ENCODE measurements at places on chromosomes 13 and 19.

DNA sequence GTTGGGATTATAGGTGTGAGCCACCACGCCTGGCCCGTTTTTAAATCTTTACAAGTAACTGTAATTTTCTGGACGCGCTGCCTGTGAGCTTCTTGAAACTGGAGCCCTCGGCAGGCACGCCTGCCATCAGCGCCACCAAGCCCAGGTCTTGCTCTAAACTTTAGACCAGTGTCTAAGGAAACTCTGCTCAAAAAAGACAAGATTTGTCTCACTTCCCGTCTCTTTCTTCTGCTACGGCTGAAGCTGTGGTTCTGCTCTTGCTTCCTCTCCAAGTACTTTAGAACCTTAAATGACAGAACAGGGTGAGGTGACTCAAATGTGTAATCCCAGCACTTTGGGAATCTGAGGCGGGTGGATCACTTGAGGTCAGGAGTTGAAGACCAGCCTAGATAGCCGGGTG, 24.9 kb downstream of the RCN3 start:
- DNase-seq: no peak

GRCh38 chr19:17616961-17617806, 61.7 kb downstream of the COLGALT1 start:
- DNase-seq: no peak

DNA sequence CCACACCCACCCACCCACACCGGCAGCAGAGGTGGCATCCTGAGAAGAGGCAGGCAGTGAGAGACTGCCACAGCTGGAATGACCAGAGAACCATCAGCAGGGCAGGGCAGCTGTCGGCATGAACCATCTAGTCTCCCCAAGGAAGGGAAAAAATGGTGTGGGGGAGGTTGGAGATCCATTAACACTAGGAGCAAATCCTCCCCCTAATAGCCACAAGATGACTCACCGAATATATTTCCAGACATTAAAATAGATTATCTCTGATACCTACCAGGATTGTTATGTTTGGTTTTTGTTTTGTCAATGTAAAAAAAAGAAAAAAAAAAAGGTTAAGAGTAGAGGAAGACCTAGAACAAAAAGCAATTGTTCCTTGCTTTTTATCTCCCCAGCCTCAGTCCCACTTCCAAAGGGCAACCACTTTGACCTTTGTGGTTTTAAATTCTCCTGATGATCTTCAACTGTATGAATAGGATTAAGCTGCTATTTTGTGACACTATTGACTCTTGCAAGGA, 34.2 kb downstream of the THSD1 start:
- no peak for DNase-seq

GRCh38 chr13:113562844-113563243, 21.7 kb upstream of the TFDP1 start:
- no peak for DNase-seq

DNA sequence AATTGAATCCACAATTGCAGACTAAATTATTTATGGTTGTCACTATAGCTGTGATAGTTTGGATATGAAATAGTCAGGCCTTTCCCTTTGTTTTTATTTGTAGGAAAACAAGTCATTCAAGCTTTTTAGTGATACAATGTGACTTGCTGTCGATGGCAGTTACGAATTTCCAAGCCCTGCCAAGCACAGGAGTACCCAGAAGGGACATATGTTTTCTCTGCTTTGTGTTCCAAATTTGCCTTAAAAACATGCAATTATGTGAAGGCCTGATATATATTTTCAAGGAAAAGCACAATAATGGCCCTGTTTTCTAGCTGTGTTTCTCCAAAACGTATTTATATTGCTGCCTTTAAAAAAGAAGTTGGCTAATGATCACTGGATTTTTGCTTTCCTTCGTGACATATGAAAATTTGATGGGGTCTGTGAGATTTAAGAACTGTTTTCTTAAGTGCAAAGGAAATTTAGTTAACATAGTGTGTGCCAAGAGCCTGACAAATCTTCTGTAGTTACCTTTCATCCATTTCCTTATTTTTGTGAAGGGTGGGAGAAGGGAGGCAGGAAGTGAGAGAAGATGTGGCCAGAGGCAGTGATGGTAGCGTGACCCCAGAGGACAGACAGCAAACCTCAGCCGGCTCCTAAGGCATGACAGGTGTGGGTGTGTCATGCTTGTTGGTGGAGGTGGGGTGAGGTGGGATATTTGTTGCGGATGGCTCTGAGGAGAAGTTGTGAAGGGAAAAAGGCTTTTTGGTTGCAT, 79.6 kb downstream of the TEX26 start:
- DNase-seq: no peak

- no peak for DNase-seq
These were observed 7.3 kb downstream of the C19orf53 start for GRCh38 chr19:13781547-13781946.

DNA sequence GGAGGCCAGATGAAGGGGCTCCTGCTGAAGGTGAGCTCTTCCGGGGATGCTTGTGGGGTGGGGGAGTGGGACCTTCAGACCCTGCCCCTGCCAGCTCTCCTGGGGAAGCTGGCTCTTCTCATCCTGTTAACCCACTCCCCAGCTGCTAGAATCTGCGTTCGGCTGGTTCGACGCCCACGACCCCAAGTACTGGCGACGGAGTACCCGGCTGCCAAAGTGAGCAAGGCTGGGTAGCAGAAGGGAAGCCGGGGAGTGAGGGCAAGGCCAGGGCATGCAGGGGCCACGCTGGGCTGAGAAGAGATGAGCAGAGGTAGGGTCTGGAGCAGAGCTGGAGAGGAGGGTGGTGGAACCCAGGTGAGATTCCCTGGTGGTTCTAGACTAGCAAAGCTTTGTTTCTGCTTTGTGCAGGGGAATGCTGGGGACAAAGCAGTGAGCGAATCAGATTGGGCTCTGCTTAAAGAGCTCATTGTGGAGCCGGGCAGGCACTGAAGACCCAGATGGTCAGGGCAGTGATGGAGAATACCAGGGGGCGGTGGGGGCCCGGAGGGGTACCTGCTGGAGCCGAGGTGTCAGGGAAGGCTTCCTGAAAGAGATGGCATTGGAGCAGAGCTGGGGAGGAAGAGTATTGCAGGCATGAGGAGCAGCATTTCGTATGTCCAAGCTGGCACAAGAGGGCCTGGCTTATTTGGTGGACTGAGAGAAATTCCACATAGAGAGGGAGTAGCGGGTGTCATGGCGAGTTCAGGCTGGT, 10.3 kb downstream of the KMT2B start:
- no peak for DNase-seq

GRCh38 chr19:43804432-43804831, 2.2 kb upstream of the LYPD5 start:
- no peak for DNase-seq

GRCh38 chr13:70529652-70530051, 421.4 kb upstream of the KLHL1 start:
- DNase-seq: no peak

- no peak for DNase-seq
These were observed 14.6 kb downstream of the ACER1 start for GRCh38 chr19:6318772-6319171.

- no peak for DNase-seq
These were observed 179.6 kb upstream of the EDNRB start for GRCh38 chr13:78098249-78098648.

GRCh38 chr13:93413972-93414717, 187.5 kb downstream of the GPC6 start:
- DNase-seq: no peak

GRCh38 chr19:5595129-5595528, 27.4 kb upstream of the TINCR start:
- DNase-seq: no peak

DNA sequence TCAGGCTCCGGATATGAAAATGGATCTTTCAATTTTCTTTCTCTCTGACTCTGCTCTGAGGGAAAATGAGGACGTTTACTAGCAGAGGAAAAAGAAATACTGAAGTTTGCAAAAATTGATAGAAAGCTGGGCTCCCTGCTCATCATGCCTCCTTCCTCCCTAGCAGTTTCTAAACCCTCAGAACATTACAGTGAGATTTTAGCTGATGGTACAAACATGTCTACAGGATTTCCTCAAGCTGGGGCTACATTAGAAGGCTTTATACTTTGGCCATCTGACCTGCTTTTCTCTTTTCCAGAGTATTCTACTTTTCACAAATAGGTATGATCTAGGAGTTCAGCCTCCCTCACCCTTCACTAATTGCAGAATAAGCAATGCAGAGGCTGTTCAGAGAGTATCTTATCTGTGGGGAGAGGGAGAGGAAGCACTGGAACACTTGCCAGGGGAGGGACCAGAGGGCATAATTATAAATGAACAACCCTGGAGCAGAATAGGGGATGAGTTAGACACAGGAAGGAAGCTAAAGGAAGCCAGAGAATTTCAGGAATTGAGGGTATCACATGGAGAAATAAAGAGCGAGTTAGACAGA, 30.0 kb downstream of the CEACAM1 start:
- no peak for DNase-seq

GRCh38 chr19:38514812-38515633, 81.5 kb downstream of the RYR1 start:
- DNase-seq: peak; percentile 53
